Muscle of arm (tissue), 14 donors: ENCODE measurements at places on chromosomes 4 and X.

GRCh38 chrX:145843146-145843904, 25.7 kb downstream of the SLITRK2 start:
- no peak for DNase-seq

GRCh38 chr4:46123913-46124755, at the start of gene GABRG1:
TSS of gene GABRG1 (minus strand) at chr4:46124054. CDS start at chr4:46123913, 141 bp downstream.
- DNase-seq = no peak

- DNase-seq = no peak
Observed at GRCh38 chrX:68461576-68461975, 28.3 kb upstream of the OPHN1 start.

DNA sequence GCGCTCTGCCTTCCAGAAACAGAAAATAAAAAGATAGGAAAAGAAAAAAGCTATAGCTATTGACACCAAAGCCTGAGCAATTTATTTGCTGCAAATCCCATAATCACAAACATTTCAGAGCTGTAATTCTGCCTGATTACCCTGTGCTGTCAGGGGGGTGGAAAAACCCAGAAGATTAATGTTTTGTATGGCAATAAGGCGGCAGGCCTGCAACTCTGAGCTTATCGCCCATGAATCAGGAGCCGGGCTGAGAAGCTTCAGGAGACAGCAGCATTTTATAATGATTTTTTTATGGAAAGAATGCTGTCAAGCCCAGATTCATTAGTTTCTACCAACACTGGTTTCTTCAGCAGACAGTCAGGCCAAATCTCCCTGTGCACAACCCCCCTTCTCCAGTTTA, 82.6 kb upstream of the TMEM164 start:
- DNase-seq = no peak

DNA sequence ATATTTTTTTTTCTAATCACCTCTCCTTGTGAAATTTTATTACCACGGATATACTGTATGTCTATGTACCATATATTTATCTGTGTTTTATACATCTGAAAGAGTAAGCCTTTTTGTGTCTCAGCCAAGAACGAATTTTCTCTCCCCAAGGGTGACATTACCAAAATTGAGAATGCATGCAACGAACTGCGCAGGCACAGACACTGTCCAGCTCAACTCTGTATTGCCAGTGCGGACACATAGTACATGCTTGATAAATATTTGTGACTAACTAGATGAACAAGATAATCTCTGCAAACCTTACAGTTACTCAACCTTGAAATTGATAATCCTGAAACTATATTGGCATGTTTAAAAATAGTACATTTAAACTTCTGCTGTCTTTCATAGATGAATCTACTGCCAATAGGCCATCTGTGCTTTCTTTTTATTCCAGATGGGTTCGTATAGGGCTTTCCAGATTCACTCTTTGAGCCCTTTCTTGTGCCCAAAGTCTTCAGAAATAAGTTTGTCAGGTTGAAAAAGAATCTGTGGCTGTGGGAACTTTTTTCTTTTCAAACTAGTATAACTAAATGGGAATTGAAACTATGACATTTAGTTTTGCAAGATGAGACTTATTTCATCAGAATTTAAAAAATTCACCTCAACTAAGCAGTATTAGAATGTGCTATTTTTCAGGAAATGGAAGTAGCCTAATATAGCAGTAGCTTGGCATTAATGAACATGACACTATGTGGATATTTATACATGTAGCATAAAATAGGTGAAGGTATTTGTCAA, 38.9 kb downstream of the DTHD1 start:
- no peak for DNase-seq
